Tongue (tissue), 3 donors: ENCODE measurements at places on chromosomes 11 and 22. TPM values are rescaled to one million over a fixed set of nuclear protein-coding genes. Genes with fewer than 3 reads are reported as not detected.

DNA sequence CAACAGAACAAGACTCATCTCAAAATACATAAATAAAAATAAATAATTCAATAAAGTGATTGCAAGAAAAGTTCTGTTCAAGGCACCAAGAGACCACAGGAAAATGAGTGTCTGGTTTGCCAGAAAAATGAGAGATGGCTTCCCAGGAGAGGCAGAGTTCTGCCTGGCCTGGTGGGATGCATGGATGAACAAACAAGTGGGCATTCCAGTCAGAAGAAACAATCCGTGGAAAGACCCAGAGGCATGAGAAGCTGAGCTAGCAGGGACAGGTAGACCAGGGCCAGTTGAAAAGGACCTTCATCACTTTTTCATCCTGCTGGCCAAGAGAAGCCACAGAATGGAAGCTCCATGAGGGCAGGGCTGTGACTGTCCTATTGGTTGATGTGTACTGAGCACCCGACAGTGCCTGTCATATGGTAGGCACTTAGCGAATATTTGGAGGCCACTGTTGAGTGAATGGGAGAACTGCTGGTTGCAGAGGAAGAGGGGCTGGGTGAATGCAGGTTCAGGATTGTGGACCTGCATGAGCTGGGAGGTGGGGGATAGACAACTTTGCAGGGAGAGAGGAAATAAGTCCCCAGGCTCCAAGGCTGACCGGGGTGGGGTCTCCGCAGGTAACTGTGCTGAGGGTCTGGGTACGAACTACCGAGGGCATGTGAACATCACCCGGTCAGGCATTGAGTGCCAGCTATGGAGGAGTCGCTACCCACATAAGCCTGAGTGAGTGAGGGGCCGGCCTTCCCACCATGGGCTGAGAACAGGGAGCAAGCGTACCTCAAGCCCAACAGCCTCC, 3.7 kb downstream of the F2 start:
- no peak for DNase-seq

GRCh38 chr22:42236848-42237247, 33.6 kb downstream of the TCF20 start:
- no peak for DNase-seq

Gene SLC16A8
- total RNA-seq: not detected

Gene MS4A15
- total RNA-seq: not detected
